ENCODE measurements at places on chromosomes 16 and 17.

GRCh38 chr17:21463779-21464407 lies 87.7 kb downstream of the KCNJ12 start:
- no peak overlapping the region for H3K4me3 ChIP-seq
- DNase-seq: no peak
- H3K36me3 ChIP-seq: no peaks in the 10 kb centered on the region
- peaks cover 13% of the 10 kb centered on the region for H3K4me1 ChIP-seq

DNA sequence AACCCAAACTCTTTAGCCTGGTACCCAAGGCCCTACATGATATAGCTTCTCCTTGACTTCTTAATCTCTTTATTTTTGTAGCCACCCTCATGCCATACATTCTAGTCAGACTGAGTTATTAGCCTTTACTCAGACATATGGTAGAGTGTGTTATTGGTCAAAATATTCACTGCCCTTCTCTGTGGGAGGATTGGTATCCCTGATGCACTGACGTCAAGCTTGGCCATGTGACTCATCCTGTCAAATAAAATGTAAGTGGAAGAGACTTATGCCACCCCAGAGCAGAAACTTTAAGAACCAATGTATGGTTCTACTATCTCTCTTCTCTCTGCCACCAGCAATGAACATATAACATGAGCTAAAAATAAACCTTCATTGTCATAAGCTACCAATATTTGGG lies 12.2 kb upstream of the BEAN1 start:
- no peak overlapping the region for H3K4me3 ChIP-seq
- peaks cover 14% of the 10 kb centered on the region for H3K36me3 ChIP-seq

DNA sequence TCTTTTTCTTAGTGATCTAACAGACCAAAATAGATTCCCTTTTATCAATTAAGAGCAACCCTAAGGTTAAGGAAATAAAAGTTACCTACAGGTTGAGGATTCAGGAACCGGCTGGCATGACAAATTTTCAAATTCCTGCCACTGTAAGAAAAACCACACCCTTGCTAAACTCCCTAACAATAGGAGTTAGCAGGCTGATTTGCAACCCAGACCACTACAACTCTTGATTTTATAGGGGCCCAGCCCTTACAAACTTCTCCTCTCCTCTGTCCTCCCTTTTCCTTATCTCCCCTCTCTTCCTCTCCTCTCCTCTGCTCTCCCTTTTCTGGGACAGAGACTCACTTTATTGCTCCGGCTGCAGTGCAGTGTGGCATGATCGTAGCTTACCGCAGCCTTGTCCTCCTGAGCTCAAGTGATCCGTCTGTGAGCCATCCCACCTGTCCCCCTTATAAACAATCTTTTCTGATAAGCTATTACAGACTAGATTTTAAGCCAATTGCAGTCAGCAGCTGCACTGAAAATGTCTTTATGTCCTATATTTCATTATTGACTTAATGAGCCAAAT lies 418.9 kb downstream of the CDH8 start:
- no peak for DNase-seq
- H3K4me3 ChIP-seq: no peak overlapping the region
- H3K27me3 ChIP-seq: no peaks in the 10 kb centered on the region
- H3K4me1 ChIP-seq: no peaks in the 10 kb centered on the region

DNA sequence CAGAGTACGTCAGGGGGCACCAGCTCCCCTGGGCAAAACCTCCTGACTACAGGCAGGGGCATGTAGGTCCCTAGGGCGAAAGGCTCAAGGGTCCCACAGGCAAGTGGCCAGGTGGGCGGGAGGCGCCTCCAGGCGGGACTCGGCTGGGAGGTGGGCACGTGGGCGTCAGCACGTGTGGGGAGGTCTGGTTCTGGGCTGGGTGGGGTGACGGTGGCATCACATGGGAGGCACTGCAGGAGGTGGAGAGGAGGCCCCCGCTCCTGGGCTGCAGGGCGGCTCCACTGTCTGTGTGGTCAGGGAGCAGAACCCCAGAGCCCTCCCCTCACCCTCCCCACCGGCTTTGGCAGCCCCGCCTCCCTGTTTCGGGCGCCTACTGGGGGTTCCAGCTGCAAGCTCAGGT lies 52.7 kb downstream of the ACTG1 start:
- DNase-seq: no peak
- H3K27ac ChIP-seq: no peak overlapping the region
- no peaks in the 10 kb centered on the region for H3K36me3 ChIP-seq
- H3K4me1 ChIP-seq: no peaks in the 10 kb centered on the region

DNA sequence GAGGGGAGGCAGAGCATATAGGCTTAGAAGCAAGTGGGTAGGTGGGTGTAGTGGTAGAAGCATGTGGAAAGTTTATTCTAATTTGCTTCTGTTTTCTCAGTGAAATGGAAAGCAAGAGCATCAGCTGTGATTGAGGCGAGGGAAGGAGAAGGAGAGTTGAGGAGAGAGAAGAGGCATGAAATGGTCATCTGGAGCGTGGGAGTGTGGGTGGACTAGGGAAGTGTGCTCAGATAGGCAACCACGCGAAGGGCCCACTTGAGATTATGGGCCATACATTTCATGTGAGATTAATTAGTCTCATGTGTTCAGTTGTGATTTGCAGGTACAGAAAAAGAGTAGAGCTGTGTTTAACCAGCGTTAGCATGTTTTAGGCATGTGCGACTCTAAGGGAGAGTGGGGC lies 20.8 kb upstream of the CDC6 start:
- H3K36me3 ChIP-seq: peaks cover 14% of the 10 kb centered on the region
- H3K4me1 ChIP-seq: peaks cover 10% of the 10 kb centered on the region
- no peak for DNase-seq
- H3K27me3 ChIP-seq: no peaks in the 10 kb centered on the region

DNA sequence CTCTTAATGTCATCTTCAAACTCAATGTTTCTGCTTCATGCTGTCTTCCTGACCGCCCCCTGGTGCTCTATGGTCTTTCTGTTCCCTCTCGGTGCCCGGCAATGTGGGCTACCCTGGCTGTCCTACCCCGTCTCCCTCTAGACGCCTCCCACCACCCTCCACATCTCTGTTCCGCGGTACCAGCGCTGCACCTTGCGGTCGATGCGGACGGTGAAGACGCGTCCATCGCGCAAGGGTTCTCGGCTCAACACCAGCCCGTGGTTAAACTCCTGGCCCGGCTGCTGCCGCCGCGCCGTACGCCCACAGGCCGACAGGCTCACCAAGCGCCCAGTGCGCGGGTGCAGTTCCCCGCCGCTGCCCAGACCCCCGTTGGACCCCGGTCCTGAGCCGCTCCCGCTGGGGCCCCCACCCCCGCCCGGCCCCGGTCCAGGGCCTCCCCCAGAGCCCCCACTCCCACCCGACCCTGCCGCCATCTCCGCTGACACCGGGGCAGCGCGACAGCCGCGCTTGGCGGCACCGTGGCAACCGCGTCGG lies at the start of gene NEURL4:
TSS of gene NEURL4 (minus strand) at position 496 of the 534 bp plus-strand sequence. CDS start at position 473, 23 bp downstream.
- H3K36me3 ChIP-seq: peaks cover 7% of the 10 kb centered on the region
- H3K27me3 ChIP-seq: no peaks in the 10 kb centered on the region
- H3K4me1 ChIP-seq: peaks cover 48% of the 10 kb centered on the region
- H3K4me3 ChIP-seq: peak within 1 kb of the TSS; percentile 89
- no peak for DNase-seq

- no peak overlapping the region for H3K27ac ChIP-seq
- no peaks in the 10 kb centered on the region for H3K27me3 ChIP-seq
- peaks cover 3% of the 10 kb centered on the region for H3K4me1 ChIP-seq
Measured at GRCh38 chr17:41267711-41268110, 2.5 kb downstream of the KRTAP9-6 start.
